ENCODE measurements at places on chromosomes 2 and 18. TPM values are rescaled to one million over a fixed set of nuclear protein-coding genes. Genes with fewer than 3 reads are reported as not detected.

APCDD1 gene
- not detected for total RNA-seq

SLC9A2 gene
- not detected for total RNA-seq

PCARE gene
- total RNA-seq: not detected

ALPP gene
- not detected for total RNA-seq

ABCB6 gene
- 17.9 TPM for total RNA-seq

MSTN gene
- not detected for total RNA-seq

PELI1 gene
- 45.0 TPM for total RNA-seq

DNA sequence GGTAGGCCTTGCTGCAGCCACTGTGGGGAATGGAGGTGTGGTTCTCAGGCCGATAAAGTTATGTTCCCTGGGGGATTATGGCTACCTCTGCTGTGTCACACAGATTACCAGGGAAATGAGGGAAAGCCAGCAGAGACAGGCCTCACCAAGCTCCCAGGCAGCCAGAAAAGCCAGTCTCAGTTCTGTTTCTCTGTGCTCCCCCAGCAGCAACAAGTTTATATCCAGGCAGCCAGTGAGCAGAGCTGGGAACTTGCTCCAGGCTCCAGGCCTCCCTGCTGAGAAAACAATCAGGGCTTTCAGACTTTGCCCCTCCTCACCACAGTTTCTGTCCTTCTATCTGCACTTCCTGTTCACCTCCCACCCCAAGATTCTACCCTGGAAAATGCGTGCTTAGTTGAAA, 596.6 kb upstream of the GYPC start:
- DNase-seq: no peak

DNA sequence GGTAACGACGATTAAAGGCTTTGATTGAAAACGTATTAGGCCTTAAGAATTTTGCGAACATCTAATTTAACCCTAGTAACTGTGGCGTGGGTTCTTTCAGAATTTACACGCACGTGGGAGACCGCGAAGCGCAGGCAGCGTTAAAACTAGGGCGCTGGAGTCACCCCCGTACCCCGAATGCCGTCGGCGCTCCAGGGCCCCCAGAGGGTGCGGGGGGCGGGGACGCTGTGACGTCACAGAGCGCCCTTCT, 673 bp upstream of the SMCHD1 start:
- DNase-seq: peak; percentile 75

DNA sequence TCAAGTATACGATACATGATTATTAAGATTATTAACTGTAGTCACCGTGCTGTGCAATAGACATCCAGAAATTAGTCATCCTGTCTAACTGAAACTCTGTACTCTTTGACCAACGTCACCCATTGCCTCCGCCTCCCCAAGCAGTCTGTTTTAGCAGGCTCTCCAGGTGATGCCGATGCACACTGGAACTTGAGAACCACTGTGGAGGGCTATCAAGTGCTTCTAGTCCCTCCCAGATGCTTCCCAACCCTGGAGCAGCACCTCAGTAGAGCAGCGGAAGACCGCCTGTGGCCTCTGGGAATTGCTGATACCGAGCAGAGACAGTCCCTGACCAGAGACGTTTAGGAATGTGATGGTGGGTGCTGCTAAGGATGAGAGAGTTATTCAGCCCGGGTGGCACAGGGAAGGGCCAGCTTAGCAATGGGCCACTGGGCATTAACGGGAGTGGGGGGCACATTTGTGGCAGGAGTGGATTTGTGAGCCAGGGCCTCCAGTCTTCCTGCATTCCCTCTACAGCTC, 50.7 kb downstream of the LIPG start:
- DNase-seq: no peak

- DNase-seq: no peak
Observed at GRCh38 chr2:236862961-236863728, 222.5 kb upstream of the COPS8 start.

GRCh38 chr2:183269956-183270355, 145.7 kb downstream of the NUP35 start:
- no peak for DNase-seq

DNA sequence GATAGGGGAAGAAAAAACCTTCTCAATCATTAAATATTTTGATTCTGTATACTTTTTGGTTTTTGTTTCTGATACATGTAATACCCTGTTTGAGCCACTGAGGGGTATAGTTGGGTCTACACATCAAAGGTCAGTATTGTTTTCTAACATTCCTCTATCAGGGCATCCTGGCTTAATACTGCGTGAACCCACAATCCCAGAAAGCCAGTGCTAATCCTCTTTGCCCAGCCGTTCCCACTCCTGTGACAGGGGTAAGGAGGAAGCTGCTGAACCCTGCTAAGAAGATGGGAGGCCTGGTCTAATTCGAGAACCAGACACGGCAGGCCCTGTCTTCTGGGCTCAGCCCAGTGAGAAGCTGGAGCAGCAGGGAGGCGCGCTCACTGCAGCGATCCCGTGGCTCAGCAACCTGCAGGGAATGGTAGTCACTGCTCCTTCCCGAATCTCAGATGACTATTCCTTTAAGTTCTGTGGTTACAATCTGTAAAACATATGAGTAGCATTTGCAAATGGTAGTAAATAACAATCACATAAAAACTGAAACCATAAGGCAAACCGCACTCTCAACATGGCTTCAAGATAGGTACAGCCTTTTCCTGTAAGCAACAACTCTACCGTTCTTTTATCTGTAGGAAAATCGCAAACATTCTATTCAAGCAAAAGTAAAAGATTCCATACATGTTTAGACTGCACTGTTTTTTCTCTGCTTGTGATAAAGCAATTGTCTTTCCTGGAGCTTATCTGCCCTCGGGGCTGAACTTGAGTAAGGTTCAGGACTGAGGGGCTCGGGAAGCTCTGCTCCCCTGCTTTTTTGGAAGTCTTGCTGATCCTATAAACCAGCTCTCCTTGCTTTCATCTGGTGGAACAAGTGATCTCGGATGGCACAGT, 87.0 kb downstream of the EPB41L3 start:
- no peak for DNase-seq

- DNase-seq: no peak
Observed at GRCh38 chr18:74982946-74983635, 225.8 kb downstream of the PTGR3 start.

DNA sequence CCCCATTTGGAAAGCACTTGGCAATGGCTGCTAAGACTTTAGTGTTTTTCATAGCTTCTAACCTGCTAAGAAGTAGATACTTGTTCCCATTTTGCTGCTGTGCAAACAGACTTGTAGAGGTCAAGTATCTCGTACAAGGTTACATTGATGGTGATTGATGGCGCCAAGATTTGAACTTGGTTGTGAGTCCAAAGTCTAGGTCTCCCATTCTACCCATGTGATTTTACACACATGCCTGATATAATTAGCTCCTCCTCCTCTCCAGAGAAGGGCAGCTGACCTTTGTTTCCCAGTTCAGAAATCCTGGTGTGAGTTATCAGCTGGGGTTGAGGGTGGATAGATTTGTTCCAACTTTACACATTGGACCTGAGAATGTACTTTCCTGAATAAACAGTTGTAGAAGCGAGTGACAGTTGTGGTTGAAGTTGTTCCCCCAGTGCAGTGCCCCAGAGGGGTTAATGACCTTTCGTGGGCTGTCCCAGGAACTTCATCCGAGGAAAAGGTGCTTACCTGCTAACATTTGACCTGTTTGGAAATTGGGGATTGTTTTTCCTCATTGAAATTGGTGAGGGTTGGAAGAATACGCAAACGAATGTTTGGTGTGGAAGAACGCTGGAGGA, 10.4 kb downstream of the TCF7L1 start:
- DNase-seq: no peak

DNA sequence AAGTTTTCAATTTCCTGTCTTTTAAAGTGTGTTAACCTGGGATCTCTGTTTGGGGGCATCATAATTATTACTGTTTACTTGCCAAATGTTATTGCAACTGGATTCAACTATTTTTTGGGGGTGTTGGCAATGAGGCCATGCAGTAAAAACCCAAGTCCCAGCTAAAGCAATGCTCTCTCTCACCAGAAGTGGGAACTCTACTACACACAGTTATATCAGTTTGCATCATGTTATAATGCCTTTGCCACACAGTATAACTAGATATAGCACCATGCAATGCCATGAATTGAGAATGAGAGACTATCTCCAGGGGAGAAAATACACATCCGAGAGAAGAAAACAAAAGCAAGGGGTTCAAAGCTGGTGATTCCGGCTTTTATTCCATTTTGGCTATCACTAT, 79.0 kb downstream of the GCA start:
- no peak for DNase-seq

GRCh38 chr2:164792316-164793170, 49.1 kb downstream of the COBLL1 start:
- no peak for DNase-seq

DNA sequence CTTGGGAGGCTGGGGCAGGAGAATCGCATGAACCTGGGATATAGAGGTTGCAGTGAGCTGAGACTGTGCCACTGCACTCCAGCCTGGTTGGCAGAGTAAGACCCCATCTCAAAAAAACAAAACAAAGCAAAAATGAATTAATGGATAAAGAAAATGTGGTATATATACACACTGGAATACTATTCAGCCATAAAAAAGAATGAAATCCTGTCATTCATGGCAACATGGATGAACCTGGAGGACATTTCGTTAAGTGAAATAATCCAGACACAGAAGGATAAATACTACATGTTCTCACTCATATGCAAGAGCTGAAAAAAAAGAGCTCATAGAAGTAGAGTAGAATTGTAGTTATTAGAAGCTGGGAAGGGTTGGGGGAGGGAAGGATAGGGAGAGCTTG, 80.8 kb downstream of the RAB31 start:
- DNase-seq: no peak

GRCh38 chr2:183227176-183227575, 102.9 kb downstream of the NUP35 start:
- DNase-seq: no peak

- no peak for DNase-seq
Observed at GRCh38 chr18:48108136-48108535, 177.7 kb upstream of the SMAD2 start.

DNA sequence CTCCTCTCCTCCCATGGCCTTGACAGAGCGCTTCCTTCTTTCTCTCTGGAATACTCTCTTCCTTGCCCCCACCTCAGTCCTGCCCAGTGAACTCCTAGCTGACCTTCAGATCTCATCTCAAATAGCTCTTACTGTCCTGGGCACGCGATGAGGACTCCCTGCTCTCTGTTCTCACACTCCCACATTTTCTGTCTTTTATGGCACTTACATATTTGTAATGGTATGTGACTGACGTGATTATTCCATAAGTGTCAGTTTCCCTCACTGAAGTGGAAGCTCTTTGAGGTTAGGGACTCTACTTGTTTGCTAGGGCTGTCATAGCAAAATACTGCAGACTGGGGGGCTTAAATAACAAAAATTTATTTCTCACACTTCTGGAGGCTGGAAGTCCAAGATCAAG, 1.7 kb upstream of the DYSF start:
- DNase-seq: no peak

DNA sequence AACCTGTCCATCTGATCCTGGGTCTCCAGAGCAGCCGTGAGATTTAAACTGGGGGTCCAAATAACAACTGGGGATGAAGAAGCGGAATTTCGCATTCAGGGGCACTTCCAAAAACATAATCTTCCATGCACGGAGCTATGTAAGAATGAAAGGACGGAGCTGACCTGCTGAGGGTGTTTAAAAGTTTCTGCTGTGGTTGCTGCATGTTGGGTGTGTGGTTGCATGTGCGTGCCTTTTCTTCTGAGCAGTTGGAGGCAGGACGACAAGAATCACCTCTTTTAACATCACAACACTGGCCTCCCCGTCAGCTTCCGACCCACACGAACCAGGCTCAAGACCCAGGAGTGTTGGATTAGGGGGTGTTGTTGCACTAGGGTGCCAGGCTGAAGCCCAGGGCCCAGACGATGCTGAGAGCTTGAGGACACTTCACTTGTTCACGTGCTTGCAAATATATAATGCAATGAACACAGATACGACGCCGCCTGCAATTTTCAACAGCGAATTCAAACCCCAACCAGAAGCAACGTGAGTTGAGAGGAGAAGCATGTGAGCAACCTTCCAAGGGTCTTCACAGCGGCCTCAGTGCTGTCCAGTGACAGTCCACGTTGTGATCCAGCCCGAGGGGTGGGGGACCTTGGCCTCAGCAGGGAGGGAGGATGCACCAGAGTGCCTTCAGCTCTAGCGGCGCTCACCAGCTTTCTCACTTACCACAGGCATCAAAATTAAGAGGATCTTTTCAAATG, 76.0 kb upstream of the SALL3 start:
- no peak for DNase-seq

DNA sequence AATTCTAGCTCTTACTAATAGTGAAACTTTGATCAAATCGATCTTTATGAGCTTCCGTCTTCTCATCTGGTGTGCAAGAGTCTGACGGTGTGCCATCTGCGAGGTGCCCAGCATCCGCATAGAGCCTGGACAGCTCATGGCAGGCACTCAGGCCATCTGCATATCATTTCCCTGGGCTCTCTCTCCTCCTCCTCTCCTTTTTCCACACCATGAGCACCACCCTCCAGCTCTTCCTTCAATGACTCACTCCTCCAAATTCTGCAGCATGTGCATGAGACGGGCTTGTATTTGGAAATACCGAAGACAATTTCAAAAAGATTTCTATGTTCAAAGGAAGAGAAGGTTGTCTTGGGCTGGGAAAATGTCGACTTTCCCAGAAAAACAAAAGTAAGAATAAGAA, 161.1 kb downstream of the CCBE1 start:
- no peak for DNase-seq

GRCh38 chr2:226699321-226699720, 100.3 kb downstream of the IRS1 start:
- no peak for DNase-seq

GRCh38 chr2:85702172-85702571, 8.0 kb downstream of the GNLY start:
- DNase-seq: no peak

Measured in activated CD4-positive, alpha-beta memory T cell treated with anti-CD3 and anti-CD28 coated beads, Interleukin-2, amount 10 ng/mL, durations not matched to agents 7 days and 5 days (primary cell).